ENCODE measurements at places on chromosomes 1 and 21.

- DNase-seq: no peak
Measured at GRCh38 chr1:15522551-15522950, 1.5 kb downstream of the CASP9 start.

- no peak for DNase-seq
Measured at GRCh38 chr1:117001254-117001927, at the start of gene CD101. CD101 (plus strand) TSS chr1:117001760; CDS start chr1:117001818, 58 bp downstream.

DNA sequence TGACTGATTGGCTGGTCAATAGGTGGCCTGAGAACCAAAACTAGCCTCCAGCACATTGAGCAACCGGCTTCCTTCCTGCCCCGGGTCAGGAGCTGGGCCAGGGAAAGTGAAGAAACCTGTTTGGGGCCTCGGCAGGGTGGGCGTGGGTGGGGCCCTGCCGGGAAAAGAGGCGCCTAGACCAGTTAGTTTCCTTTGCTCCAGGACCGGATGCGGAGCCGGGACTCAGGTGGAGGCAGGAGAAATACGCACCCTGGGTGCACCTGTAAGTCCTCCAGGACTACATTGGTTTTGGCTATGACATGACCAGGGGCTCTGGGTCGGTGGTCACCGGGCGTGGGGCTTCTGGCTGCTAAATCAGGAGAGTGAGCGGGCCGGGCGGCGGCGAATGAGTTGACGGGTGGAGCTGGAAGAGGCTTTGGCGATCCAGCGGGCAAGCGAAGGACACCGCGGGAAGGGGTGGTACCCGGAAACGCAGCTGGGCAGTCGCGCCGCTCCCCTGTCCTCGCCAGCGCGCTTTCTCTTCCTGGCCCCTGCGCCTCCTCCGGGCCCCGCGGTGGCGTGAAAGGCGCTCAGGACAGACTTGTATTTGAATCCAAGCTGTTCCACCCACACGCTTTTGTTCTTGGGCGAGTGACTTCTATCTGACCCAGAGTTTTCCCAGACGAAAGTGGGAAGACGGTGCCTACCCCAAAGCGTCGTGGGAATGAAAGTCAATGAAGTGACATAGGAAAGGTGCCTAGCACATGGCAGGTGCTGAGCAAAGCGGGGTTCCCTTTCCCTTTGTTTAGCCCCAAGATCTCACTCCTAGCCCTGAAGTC lies 30.6 kb upstream of the JUN start:
- peak; percentile 66 for DNase-seq

- DNase-seq: no peak
Measured at GRCh38 chr1:58149271-58149812, 397.2 kb downstream of the OMA1 start.

DNA sequence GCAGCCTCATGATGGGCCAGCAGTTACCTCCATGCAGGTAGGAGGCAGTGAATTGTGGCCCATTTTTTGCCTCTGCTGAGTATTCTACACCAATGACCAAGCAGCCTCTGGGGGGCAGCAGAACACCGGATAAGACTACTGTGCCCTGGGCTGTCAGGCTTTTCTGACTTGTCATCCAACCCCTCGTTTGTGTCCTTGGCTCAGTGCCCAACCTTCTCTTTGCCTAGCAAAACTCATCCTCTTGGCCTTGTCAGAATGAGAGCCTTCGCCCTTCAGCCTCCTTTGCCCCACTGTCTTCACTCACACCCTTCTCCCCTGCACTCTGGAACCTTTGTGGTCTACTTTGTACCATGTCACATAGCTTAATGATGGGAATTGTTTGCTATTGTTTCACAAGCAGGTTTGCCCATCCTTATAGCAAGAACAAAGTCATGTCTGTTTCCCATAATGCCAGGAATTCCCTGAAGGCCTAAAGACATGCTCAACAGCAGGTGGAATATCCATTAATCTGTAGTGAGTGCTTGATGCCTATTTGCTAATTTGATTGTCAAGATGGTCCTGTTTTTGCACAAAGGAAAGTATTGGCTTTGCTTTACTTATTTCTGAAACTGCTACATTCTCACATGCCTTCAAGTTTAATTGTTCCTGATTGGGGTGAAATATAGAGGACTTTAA lies 255.9 kb downstream of the HHAT start:
- peak; percentile 83 for DNase-seq

GRCh38 chr21:42685036-42685435 lies 31.6 kb downstream of the PDE9A start:
- no peak for DNase-seq

DNA sequence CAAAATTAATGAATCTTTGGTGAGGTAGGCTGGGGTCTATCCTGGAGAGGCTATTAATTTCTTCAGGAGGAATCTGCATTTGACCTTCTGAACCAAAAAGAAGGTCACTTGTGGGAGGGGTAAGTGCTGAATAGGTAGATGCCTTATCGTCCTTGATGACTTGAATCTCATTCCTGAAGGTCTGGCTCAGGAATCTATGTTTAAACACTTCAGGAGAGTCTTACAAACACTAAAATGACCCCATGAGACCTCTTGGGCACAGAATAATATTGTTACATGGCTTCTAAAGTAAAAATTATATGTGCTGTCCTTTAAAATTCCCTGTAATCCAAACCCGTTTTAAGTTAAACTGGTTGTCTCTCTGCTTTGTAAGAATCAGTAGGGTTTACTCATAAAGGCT lies 55.0 kb upstream of the FGGY start:
- DNase-seq: no peak

- no peak for DNase-seq
Measured at GRCh38 chr1:41450747-41451285, 33.7 kb downstream of the EDN2 start.

DNA sequence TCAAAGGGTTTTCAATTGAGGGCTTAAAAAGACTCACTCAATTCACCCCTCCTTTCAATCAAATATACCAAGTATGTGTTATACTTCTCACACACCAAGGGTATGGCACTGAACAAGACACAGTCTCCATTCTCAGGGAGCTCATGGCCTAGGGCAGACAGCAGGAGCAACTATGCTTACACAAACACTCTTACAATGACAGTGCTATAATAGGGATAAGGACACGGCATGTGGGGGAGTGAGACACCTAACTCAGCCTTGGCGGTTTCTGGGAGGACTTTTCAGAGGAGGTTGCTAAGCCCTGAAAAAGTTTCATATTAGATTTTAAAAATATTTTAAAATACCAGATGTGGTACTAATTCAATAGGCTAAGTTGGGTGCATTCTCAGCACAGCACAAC lies 22.7 kb upstream of the SYT6 start:
- no peak for DNase-seq

- DNase-seq: no peak
Measured at GRCh38 chr1:214549604-214550003, 1.8 kb downstream of the PTPN14 start.

DNA sequence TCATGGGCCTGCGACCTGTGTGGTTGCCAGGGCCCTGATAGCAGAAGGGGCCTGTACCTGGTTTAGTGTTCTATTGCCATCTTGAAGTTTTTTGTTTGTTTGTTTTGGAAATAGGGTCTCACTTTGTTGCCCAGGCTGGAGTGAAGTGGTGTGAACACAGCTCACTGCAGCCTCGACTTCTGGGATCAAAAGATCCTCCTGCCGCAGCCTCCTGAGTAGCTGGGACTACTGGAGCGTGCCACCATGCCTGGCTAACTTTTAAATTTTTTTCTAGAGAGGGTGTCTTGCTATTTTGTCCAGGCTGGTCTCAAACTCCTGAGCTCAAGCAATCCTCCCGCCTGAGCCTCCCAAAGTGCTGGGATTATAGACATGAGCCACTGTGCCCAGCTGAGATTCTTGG lies 72.9 kb downstream of the UBE2T start:
- no peak for DNase-seq

DNA sequence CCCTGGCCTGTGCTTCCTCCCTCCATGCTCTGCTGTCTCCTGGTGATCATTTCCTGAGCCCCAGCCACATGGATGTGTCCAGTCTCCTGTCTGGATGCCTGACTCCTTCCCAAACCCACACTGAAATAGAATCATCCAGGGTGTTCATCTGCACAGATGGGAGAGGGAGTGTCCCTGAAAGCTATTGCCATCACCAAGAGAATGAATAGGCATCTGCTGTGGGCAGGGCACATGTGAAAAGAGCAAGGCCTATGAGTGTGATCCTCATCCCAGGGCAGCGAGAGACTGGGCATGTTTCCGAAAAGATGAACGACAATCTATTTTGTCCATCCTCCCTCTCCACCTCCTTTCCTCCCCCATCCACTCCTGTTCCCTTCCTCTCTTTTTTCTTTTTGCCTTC lies 5.0 kb downstream of the IGSF21 start:
- DNase-seq: no peak

- no peak for DNase-seq
Measured at GRCh38 chr1:182682898-182683501, 1.4 kb downstream of the RGS8 start.

DNA sequence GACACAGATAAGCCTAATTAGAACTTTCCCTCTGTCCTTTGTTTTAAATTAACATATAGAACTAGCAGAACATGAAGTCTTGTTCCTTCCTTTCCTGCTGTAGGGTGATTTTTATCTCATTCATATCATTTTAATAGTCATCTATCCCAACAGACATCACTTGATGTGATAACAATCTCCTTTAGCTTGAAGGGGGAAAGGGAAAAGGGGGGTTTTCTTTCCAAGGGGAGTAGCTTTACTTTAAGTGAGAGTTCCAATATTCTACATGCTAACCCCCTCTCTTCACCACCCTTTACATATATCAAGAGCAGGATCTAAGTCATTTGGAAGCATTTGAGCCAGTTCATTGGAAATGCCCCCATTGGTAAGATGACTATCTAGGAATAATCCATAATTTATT lies 241.9 kb downstream of the HHIPL2 start:
- no peak for DNase-seq

- no peak for DNase-seq
Measured at GRCh38 chr1:44890007-44890406, 47.0 kb upstream of the PTCH2 start.

DNA sequence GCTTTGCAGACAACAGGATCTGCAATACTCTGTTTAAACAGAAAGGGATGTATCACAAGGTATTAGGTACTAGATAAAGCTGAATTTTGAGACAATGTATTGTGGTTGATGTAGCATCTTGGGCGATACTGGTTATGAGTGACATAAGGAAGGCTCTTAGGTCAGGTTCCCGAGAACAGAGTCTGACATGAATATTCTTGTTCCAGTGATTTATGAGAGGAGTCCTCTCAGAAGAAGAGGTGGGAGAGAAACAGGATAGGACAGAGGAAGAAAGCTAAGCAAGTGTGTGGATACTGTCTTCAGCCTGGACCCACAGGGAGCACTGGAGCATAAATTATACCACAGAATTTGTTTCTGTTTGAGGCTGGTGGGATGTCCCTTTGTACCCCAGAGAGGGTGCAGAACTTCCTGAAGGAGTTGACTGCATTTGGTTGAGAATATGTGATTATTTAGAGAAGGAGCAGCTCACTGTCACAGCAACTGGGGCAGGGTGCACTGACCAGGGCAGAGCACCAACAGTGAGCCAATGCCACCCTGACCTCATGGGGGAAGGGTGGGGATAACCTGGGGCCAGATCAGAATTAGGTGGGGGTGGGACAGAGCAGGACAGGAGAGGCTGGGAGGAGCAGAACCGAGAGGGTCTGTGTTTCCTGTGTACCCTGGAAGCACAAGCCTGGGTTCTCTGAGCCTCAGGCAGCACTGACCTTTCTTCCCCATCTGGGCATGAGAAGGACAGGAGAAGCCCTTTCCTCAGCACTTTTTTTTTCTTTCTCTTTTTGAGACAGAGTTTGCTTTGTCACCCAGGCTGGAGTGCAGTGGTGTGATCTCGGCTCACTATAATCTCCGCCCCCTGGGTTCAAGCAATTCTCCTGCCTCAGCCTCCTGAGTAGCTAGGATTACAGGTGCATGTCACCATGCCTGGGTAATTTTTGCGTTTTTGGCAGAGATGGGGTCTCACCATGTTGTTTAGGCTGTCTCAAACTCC lies 36.3 kb upstream of the SLC6A9 start:
- DNase-seq: no peak

- DNase-seq: no peak
Measured at GRCh38 chr1:4174291-4175200, 274.5 kb upstream of the C1orf174 start.

GRCh38 chr1:10980094-10980577 lies 32.3 kb upstream of the TARDBP start:
- DNase-seq: peak; percentile 85

- DNase-seq: no peak
Measured at GRCh38 chr1:182910143-182910542, 42.8 kb downstream of the SHCBP1L start.

DNA sequence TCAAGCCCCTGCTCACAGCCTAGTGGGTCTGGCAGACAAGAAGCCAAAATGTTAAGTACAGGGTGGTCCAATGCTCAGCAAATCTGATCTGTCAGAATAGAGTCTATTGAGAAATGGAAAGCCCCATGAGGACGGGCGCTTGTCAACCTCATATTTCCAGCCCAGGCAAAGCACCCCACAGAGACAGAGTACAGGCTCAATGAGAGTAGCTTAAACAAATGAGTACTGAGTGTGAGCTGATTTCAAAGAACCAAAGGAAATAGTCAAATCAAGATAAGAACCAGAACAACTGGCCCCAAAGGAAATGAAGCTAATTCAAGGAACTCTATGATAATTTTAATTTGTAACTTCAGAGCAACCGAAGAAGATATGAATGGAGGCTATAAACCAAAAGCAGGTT lies 44.6 kb upstream of the SLC30A1 start:
- no peak for DNase-seq

DNA sequence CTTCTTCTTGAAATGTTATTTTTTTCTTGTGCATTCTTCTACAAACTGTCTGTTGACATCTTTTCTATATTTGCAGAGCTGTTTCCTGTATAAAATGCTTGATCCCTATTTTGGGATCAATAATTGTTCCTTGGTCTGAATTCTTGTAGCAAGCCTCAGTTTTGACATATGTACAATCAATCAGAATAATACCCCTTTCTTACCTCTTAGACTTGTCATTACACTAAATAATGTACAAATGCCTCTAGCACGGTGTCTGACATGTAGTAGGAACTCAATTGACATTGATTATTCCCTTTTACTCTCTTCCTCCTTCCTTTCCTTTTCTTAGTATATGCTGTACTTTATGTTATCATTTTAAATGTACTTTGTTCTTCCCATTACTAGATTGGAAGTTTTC lies 25.2 kb downstream of the RWDD3 start:
- DNase-seq: no peak

- DNase-seq: no peak
Measured at GRCh38 chr21:42222821-42223390, 4.0 kb downstream of the ABCG1 start.

DNA sequence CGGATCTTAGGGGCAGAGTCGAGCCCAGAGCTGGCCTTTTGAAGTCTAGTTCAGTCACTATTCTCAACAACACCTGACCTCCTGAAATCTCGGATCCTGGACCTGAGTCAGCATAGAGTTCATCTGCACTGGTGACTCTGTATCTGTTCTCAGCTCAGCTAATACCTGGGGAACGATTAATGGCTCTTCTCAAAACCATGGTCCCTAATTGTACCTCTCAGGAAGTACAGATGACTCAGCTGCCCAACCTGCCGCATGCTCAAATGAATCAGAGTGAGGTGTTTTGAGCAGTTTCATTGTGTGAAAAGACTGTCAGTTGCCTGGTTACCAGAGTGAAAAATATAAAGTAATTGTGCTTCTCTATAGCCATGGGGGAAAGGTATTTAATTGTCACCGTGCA lies 89.2 kb downstream of the SLC35F3 start:
- no peak for DNase-seq

Data from left ventricle myocardium superior (tissue), 1 donor.